ENCODE measurements at places on chromosomes 6 and 20.

- peak; percentile 12 for DNase-seq
Observed at GRCh38 chr6:70575899-70576495, 9.3 kb downstream of the SDHAF4 start.

DNA sequence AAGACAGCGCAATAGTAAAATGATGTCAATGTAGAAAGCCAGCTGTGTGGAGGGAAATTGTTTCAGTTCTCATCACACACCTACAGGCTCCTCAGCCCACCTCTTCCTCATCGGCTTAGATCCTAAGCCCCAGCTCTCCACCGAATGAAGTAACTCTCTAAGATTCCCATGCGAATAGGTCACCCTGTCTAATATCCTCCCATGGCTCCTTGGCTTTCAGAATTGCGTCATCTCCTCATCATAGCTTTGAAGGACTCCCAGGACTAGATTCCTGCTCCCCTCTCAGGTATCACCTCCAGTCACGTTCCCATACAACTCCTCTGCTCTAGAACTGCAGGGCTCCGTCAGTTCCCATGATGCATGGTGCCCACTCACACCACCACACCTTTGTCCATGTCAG lies 16.2 kb upstream of the SLC22A16 start:
- DNase-seq, result no peak

DNA sequence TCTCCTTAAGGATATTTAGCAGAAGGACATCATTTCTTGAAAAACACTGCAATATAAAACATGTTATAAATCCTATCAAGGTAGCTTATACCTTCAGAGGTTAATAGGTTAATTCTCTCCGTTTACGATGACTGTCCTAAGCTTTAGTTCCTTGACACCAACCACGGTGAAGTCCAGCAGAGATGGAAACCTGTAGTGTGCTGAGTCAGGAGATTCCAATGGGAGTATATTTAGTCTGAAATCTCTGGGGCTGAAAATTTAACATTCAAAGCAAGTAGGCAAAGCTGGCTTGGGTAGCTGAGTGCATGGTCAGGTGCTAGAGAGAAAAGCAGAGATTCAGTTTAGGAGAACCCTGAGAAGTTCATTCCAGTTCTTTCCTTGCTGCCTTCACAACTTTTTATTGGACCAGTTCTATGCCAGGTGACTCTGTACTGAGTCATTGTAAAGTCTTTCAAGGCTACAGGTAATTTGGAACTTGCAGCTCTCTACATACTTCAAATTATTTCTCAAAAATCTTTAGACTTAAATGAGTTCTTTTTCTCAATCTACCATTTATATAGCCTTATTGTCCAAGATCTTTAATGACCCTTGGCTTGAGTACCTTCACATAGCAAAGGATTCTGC lies 1009.4 kb upstream of the FLRT3 start:
- no peak for DNase-seq

GRCh38 chr6:84042603-84043002 lies 9.0 kb downstream of the MRAP2 start:
- no peak for DNase-seq

- DNase-seq, result no peak
Observed at GRCh38 chr6:151534576-151534975, 40.8 kb downstream of the CCDC170 start.

DNA sequence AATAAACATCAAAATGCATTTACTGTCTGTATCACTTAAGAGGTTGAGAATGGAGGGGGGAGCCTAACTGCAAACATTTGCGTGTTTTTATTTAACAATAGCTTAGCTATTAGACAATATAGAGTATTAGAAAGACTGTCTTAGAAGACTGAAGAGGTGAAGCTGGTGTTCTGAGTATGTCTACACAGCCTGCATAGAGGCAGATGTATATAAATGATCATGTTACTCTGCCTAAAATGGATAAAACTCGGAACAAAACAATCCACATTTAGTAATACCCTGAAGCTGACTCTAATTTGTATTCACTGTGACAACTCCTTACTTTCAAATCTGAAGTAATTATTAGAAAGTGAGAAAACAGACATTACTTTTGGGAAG lies 181.9 kb downstream of the GMPR start:
- DNase-seq, result no peak

DNA sequence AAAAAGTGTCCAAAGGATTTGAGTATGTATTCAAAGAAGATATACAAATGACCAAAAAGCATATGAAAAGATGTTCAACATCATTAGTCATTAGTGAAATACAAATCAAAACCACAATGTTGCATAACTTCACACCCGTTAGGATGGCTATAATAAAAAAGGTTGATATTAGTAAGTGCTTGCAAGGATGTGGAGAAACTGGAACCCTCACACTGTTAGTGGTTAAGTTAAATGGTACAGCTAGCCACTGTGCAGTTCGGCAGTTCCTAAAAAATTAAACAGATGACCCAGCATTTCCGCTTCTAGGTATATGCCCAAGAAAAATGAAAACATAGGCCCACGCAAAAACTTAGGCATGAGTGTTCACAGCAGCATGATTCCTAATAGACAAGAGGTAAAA lies 38.6 kb downstream of the IBTK start:
- no peak for DNase-seq

DNA sequence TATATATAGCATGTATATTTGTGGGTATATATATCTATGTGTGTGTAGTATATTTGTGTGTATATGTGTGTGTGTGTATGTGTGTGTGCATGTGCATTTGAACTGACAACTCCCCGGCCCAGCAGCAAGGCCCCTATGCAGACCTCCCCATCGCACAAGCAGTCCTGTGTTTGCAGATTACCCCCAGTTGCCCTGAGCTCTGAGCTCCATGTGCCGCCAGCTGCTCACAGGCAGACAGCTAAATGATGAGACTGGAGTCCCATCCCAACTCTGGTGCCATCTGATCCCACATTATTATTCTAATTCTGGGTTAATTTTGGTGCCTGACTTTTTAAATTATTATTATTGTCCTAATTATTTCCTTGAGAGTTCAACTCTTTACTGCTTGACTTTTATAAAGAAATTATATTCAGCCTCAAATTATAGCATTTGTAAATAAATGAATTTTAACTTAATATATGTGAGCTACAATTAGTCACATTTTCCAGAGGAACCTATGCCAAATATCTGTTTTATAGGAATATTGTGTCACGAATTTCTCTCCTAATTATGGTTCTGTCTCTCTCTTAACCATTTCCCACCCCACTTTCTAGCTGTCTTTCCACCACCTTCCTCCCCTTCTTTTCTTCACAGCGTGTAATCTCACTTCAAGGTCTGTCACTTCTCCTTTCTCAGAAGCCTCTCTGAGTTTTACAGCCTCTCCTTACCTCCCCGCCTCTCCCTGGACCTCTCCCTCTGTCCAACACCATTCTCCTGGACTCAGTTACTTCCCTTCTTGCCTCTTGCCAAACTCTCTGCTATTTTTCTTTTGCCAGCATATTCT lies 90.6 kb upstream of the SYNDIG1 start:
- DNase-seq, result no peak

DNA sequence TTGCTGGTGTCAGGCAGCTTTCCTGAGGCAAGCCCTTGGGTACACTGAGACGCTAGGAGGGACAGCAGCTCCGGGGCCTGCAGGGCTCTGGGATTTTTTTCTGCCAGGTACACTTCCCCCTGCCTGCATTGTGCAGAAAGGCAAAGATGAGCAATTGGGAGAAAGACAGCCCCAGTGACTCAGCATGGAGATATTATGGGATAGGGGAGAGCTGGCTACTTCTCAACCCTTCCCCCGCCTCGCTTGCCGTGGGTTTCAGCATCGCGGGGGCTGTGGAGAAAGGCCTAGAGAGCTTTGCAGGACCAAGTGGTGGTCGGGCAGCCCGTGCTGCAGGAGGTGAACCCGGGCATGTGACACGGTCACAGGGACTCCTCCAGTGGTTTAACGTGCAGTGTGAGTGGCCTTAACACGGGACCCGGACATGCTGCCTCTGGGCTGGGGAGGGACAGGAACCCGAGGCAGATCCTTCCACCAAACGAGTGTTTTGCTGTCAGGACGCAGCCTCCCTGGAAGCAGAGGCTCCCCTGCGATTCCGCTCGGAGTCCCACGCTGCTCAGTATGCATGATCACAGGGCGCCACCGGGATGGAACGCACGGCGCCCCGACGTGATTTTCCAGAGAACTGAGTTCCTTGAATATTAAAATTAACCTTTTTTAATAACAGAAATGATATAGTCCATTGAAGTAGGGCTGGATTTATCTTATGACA lies 139.9 kb downstream of the CDH4 start:
- no peak for DNase-seq

DNA sequence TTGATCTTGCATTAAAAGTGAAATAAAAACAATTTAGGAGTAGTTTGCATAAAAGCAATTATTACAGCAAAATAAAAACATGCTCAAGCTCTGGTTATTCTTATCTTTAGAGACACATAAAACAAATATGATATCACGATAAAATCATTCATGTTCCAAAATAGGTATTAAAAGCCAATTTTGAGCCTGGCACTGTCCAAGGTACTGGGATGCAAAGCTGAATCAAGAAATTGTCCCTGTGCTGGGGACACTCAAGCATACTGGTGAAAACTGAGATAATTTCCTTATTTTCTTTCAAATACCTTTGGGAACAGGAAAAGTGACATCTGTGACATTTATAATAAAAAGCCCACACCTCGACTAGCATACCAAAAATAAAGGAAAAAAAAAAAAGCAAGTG lies 931 bp upstream of the MTCL3 start:
- DNase-seq, result no peak

- DNase-seq, result no peak
Observed at GRCh38 chr6:22042706-22043105, 254.1 kb downstream of the PRL start.

DNA sequence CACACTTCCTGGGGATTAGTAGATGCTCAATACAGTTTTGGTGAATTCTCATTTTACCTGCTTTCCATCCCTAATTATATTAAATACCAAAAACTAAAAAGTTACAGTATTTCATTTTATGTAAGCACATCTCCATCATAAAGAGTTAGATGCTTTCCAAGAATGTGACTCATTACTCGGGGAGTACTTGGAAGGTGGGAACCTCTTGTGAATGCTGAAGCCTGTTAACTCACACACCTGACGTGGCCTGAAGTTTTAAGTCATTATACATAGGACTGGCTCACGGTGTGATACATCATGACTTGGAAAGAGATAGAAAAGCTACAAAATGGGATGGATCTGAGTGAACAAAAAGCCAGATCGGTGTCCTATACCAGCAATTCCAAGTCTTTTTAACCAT lies 2.2 kb upstream of the OSER1 start:
- DNase-seq, result no peak

DNA sequence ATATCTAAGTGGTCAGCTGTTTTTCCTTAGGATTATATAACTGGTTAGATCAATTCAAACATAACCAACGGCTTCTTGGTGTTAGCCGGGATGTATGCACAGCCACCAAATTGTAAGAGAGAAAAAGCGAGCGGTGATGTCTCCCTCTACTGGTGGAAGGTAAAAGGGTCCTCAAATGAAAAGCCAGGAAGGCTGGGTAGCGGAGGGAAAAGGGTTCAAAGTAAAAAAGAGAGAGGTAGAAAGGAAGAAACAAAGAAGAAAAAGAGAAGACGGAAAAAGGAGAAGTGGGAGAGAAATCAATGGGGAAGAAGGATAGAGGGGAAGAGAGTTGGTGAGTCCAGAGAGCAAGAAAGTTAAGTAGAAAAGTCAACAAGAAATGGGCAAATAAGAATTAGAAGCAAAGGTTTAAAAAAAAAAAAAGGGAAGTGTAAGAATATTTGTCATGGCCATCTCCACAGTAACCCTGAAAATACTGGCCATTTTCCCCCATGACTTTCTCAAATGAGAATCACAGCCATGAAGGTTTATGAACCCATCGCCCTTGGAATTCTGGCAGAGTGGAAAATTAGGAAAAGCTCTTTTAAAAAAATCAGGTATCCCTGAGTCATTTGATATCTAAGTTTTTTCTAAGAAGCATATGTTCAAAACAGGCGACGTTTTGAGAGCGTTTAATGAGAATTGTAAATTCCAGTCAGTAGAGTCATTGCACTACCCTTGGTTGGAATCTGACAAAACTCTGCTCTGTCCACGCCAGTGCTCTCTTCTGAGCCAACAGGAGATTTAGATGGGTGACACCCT lies 155.6 kb upstream of the SNX9 start:
- peak; percentile 58 for DNase-seq

DNA sequence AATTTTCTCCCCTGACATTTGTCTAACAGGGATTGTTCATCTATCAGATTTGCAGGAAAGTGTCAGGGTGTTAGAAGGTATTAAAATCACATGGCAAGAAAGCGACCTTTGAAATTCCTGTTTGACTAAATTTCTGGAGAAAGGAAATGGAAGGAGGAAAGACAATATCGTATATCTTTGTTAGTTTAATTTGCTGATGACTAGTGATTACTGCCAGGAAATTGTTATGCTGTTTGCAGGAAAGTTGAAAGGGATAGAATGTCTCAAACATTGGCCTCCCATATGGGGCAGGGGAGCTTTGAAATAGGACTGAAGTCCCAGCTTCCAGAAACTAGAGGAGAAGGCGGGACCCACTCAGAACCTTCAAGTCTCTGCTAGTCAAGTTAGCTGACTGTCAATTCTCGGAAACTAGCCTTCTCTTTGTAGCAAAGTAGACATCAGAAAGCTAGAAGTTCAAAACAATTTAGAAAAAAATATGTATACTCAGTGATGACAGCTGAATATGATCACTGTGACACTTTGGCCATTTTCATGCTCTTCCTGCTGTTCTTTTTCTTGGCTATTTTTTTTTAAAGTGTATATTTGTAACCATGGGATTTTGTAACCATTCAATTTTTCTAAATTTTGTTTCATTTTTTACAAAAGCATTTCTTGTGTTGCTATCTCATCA lies 53.4 kb upstream of the RALGAPA2 start:
- no peak for DNase-seq

GRCh38 chr20:5100684-5101347 lies 18.9 kb downstream of the PCNA start:
- peak; percentile 81 for DNase-seq

DNA sequence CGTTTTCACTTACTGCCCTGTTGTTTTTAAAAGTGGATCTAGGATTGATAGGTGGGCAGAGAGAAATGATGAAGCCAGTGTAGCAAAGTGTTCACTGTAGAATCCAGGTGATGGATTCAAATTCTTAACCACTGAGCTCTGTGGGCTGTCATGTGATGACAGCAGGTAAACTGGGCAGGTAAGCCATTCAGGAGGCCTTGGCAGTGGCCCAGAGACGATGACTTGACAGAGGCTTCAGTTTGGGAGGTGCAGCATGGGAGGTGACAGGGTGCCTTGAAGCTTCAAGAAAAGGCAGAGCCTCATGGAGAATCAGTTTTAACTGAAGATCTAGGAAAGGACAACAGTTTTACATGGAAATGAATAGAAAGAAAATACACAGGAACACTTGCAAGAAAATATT lies 2.0 kb downstream of the NAA20 start:
- no peak for DNase-seq

GRCh38 chr6:118198746-118199145 lies 291.7 kb downstream of the SLC35F1 start:
- DNase-seq, result no peak

DNA sequence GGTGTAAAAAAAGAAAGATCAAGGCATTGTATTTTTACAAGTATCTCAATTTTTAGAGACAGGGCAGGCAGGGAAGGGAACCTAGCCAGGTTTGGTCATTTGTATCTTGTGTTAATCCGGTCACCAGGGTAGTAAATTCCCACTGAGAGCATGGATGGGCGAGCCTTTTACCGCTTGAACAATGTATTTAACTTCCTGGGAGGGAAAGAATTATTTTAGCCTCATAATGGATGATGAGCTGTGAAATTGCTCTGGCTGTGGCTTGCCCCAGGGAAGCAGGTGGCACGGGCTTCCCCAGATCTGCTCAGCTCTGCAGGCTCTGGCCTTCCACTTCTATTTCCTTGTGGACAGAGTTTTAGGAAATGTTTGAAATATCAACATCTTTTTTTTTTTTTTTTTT lies 72.9 kb downstream of the TOX2 start:
- no peak for DNase-seq

- DNase-seq, result no peak
Observed at GRCh38 chr20:59356662-59357165, 56.3 kb downstream of the EDN3 start.

Measured in transverse colon (tissue), 4 donors.